Esophagus muscularis mucosa (tissue), 4 donors: ENCODE measurements at places on chromosomes 1 and 21. TPM values are rescaled to one million over a fixed set of nuclear protein-coding genes. Genes with fewer than 3 reads are reported as not detected.

GRCh38 chr21:35328856-35329455 lies 279.9 kb upstream of the RUNX1 start:
- DNase-seq: peak; percentile 31

GRCh38 chr1:236281198-236281653 lies 532 bp downstream of the ERO1B start:
- DNase-seq: no peak

PFKFB2 gene
- 4.0 TPM for total RNA-seq

KLHL20 gene
- total RNA-seq: 38.3 TPM

- no peak for DNase-seq
These were observed 218.8 kb downstream of the LMX1A start for GRCh38 chr1:165137551-165138316.

SDCCAG8 gene
- total RNA-seq: 33.3 TPM

DNA sequence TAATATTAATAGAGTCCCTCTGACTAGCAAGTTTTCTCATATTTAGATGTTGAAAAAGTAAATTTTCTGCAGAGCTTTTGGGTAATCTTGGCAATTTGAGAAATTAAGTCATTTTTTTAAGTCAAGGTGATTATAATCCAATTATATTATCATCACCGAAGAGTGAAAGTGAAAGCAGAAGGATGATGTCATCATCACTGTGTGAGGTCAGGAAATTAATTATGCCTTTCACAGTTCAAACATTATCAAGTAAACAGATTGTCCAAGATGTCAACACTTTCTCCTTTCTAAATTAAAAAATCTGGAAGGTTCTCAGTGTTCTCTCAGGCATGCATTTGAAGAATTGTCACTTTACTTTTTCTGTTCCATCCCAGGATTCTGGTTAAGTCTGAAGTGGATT lies 296.0 kb downstream of the TBX15 start:
- DNase-seq: no peak

- DNase-seq: no peak
These were observed 31.5 kb downstream of the LYST start for GRCh38 chr1:235835226-235835625.

GSTM2 gene
- total RNA-seq: 28.3 TPM

GRCh38 chr1:30506291-30507015 lies 216.9 kb downstream of the MATN1 start:
- no peak for DNase-seq

GRCh38 chr1:71049951-71050598 lies 2.5 kb upstream of the PTGER3 start:
- no peak for DNase-seq

SIM2 gene
- total RNA-seq: not detected

SLC19A2 gene
- total RNA-seq: 38.8 TPM

GJA8 gene
- total RNA-seq: not detected

DNA sequence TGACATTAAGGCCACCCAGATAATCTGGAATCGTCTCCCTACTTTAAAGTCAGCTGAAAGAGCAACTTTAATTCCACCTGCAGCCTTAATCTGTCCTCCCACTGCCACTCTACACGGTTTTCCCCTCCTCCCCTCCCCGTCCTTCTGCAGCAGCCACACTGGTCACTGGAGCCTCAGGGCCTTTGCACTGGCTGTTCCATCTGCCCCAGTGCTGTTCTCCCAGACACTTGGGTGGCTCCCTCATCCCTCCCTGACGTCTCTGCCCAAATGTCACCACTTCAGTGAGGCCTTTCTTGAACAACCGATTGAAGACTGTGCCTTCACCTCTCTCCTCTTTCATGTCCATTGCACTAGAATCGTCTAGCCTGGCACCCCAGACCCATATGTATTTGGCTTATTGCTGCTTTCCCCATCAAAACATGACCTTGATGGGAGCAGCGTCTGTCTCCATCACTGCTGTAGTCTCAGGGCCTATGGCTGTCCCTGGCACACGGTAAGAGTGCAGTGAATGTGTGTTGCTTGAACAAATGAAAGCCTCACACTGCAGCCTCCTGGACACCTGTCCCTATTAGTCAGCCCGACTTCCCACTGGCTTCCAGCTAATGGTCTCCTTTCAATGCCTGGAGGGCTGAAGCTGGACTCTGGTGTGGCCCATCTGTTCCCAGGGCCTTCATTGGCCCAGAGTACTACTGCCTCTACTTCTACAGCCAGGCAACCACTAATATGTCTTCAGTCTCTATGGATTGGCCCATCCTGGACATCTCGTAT lies 10.6 kb upstream of the PRDM16 start:
- no peak for DNase-seq

- no peak for DNase-seq
These were observed 10.8 kb downstream of the CFAP410 start for GRCh38 chr21:44328242-44328895.

DNA sequence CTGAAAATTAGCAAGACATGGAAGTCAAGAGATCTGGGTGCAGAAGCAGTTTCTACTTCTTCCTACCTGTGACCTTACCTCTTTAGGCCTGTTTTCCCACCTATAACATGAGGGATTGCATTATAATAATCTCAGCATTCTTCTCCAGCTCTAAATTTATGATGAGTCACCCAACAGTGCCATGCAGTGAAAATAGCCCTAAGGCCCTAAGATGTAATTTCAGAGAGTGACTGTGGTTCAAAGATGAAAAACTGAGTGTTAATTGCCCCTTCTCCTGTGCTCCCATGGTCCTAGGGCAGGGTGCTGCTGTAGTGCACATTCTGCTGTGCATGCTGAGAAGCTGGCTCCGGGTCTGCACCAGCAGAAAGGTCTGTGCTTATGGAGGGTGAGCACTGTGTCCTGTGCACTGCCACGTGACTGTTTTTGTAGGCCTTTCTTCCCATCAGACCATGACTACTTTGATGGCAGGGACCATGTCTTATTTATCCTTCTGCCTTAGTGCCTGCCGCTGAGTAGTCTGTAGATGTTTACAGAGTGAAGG lies 29.7 kb downstream of the JUN start:
- no peak for DNase-seq

DNA sequence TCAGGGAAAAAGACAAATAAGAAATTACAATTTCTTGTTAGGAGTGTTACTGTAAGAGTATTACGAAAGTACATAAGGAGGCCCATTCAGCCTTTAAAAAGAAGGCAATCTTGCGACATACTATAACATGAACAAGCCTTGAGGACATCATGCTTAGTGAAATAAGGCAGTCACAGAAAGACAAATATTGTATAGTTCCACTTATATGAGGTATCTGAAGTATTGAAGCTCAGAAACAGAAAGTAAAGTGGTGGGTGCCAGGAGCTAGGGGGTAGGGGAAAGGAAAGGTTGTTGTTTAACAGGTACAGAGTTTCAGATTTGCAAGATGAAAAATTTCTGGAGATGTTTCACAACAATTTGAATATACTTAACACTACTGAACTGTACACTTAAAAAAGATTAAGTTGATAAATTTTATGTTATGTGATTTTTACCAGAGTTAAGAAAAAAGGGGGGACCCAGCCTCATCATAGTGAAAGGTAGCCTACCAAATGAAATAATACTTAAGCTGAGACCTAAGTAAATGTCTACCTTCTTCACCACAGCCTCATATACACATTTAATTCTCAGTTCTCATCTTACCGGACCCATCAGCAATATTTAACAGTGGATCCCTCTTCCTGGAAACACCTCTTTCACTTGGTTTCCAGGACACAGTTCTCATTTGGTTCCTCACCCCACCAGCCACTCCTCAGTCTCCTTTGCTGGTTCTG lies 19.5 kb downstream of the USP24 start:
- no peak for DNase-seq

- no peak for DNase-seq
These were observed 1.2 kb downstream of the PLA2G4A start for GRCh38 chr1:186829686-186830587.

BARHL2 gene
- not detected for total RNA-seq

- DNase-seq: no peak
These were observed 40.1 kb downstream of the PTPRC start for GRCh38 chr1:198678901-198679329.

DNA sequence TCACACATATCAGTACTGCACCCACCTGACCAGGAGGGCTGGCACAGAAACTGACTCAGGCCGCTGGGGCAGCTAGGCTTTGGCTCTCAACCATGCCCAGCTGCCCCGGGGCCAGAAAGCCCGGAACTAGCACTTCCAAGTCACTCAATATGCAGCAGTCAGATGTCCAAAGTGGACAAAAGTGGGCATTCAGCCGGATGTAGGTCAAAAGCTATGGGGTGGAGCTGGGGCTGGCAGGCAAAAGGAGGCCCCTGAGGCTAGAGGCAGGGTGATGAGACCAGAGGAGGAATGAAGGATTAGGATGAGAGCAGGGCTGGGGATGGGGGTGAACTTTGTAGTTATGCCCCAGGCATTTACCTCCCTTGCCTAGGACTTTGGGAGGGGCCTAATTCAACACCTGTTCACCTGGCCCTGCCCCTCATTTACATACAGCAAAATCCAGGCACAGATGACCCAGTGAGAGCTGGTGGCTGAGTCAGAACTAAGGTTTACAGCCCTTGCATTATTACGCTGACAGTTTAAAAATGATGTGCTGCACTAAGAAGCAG lies 30.7 kb upstream of the EDN2 start:
- DNase-seq: no peak

GRCh38 chr1:208093754-208094719 lies 150.1 kb downstream of the PLXNA2 start:
- DNase-seq: no peak

DNA sequence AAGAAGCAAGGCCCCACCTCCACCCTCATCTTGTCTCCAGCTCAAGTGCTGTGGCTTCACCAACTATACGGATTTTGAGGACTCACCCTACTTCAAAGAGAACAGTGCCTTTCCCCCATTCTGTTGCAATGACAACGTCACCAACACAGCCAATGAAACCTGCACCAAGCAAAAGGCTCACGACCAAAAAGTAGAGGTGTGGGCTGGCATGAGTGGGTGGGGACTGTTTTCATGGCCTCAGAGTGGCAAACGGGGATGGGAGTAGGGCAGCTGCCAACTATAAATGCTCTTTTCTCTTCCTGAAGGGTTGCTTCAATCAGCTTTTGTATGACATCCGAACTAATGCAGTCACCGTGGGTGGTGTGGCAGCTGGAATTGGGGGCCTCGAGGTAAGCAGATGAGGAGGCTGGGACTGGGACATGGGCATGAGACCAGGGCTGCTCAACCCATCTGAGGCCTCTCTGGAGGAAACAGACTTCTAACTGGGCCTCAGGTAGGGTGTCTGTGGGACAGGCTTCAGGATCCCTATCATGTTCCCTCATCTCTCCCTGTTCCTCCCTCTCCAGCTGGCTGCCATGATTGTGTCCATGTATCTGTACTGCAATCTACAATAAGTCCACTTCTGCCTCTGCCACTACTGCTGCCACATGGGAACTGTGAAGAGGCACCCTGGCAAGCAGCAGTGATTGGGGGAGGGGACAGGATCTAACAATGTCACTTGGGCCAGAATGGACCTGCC lies 8.8 kb upstream of the P3R3URF start:
- DNase-seq: no peak

DNA sequence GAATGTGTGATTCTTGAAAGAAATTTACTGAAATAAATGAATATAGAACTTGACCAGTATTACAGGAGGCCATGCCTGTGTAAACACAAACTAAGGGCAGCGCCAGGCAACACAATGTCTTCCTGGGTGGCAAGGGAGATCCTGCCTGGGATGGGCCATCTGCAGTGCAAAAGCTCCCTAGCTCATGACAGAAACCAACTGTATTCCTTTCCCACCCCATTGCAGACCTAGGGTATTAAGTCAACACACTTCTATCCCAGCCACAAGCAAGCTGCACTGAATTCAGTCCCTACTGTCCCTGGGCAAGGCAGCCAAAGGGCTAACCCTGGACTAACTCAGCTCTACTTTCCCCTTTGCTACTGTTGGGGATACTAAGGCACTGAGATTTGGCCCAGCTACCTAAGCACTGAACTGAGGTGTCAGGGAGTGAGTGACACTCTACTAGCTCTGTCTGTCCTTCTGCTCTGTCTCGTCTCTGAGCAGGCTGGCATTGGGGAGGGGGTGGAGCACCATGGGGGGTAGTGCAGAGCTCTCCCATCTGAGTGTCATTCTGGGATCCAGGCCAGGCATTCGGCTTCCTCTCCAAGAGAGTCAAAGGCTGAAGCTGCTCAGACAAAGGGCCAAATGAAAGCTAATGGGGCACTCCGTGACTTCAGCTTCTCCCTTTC lies 2.5 kb downstream of the INKA2 start:
- DNase-seq: no peak

GRCh38 chr1:195804547-195804946 lies 803.7 kb downstream of the KCNT2 start:
- no peak for DNase-seq

MYOG gene
- total RNA-seq: not detected

- no peak for DNase-seq
These were observed 36.6 kb upstream of the HMGN1 start for GRCh38 chr21:39385299-39386145.

GRCh38 chr1:232524056-232524455 lies 105.9 kb downstream of the SIPA1L2 start:
- no peak for DNase-seq

GRCh38 chr1:90714521-90714951 lies 2.6 kb downstream of the BARHL2 start:
- peak; percentile 60 for DNase-seq

DNA sequence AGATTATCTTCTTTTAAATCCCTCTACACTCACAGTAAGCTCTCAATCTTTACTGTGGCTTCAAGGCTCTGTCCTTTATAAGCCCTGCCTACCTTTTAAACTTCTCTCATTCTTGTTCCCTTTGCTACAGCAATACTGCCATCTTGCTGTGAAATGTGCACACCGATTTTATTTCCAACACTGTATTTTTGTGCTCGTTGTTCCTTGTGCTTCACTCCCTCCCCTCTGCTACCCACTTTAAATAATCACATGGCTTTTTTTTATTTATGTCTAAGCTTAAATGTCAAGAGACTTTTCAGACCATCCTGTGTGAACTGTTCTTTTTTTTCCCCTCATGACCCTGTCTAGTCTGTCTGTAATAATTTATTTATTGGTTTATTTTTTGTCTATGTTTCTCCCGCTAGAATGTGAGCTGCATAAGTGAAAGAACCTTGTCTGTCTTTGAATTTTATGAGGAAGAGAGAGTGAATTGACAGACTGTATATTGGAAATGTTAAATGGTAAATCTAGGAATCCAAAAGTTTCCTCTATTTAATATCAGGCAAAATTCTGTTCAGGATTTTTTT lies 45.7 kb downstream of the ABCD3 start:
- DNase-seq: no peak

DNA sequence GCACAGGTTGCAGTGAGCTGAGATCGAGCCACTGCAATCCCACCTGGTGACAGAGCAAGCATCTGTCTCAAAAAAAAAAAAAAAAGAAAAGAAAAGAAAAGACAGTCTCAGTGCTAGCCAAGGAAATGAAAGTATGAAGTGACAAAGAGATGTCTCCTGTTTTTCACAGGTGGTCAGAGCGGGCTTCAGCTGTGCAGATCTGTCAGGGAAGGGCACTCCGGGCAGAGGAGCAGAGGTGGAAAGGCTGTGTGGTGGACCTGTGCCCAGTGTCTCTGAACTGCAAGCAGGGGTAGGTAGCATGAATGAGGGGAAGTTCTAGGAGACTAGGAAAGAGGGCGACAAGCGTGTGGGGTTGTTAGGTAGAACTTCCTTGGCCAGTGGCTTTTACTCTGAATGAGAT lies 67.5 kb downstream of the CD247 start:
- DNase-seq: no peak

NPHS2 gene
- total RNA-seq: not detected

GRCh38 chr1:86773341-86774288 lies 69.2 kb downstream of the SH3GLB1 start:
- no peak for DNase-seq
